Stimulated activated CD4-positive, alpha-beta T cell treated with anti-CD3 and anti-CD28 coated beads, Interleukin-12 subunit alpha, Interleukin-12 subunit beta, amount 100 ng/mL, for 4 hours (primary cell): ENCODE measurements at places on chromosomes 12 and 14.

DNA sequence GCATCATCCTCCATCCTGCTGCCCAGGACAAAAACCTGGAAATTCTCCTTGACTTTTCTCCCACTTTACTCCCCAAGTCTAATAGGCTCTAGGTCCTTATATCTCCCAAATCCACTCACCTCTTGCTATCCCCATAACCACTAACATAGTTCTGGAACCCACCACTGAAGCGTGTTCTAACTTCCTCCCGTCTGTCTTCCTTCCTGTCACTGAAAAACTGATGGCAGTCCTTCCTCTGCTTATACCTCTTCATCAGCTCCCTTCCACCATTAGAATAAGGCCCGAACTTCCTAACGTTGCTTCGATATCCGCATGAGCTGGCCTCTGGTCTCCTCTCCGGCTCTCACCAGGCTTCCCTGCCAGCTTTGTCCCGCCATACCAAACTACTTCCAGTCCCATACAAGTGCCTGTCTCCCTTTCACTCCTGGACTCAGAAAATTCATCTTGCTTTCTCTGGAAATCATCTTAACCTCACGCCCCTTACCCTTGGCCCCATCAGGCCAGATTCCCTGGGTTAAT, 63.0 kb upstream of the BCL2L14 start:
- peak; percentile 13 for DNase-seq

DNA sequence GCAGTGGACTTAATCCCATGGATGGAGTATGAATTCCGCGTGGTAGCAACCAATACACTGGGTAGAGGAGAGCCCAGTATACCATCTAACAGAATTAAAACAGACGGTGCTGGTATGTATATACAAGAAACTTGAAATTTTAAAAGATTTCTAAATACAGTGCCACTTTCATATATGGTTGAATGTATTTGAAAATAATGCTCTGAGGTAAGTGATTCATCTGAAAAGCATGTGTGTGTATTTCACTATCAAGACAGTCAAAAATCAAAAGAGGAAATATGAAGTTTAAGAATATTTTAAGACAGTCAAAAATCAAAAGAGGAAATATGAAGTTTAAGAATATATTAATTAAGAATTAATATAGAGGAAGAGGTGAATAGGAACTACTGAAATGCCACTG, 195.0 kb upstream of the PDZRN4 start:
- DNase-seq: no peak

GRCh38 chr12:57456737-57457490, 1.8 kb downstream of the INHBE start:
- no peak for DNase-seq

DNA sequence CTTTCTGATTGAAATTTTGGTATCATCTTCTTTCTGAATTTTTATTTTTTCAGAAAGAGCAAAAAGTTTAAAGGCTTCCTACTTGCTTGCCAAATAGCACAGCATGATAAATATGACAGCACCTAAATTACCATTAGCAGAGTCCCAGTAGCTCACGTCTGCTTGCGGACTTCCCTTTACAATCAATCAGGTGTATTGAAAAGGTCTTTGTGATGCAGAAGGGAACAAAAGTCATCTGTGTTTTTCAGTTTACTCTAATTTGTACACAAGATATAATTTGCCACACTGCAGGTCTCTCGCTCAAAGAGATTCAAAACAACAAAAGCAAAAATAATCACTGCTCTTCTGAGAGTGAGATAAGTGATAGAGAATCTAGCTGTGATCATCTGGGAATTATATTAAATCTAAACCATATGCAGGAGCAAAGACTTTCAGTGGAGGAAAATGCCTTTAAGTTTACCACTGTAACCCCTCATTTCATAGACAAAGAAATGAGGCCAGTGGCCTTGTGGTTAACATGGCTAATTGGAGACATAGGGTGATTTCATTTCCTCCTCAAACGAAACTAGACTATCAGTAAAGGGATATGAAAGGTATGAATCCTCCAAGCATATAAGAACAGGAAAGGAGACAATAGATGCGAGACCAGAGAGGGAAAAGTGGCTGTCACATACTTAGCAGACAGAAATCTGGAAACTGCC, 240.8 kb upstream of the TMPO start:
- no peak for DNase-seq

- no peak for DNase-seq
These were observed 166.7 kb downstream of the KCNA5 start for GRCh38 chr12:5210179-5210922.

- DNase-seq: no peak
These were observed 50.1 kb upstream of the LTA4H start for GRCh38 chr12:96085475-96085874.

GRCh38 chr12:53197011-53197640, 9.9 kb downstream of the ITGB7 start:
- no peak for DNase-seq

GRCh38 chr14:31137214-31137889, 70.2 kb downstream of the HECTD1 start:
- no peak for DNase-seq

DNA sequence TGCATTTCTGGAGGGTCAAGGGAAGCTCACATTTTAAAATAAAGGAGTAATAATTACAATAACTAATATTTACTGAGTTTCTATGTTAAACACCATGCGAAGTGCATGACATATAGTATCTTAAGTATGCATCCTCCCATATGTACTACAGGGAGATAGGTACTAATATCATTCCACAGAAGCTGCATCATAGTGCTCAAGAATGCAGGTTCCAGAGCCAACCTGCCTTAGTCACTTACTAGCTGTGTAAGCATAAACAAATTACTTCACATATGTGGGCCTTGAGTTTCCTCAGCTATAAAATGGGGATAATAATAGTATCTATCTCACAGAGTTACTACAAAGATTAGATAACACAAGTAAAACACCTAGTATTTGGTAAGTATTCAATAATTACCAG, 18.3 kb downstream of the ARMH4 start:
- DNase-seq: no peak

DNA sequence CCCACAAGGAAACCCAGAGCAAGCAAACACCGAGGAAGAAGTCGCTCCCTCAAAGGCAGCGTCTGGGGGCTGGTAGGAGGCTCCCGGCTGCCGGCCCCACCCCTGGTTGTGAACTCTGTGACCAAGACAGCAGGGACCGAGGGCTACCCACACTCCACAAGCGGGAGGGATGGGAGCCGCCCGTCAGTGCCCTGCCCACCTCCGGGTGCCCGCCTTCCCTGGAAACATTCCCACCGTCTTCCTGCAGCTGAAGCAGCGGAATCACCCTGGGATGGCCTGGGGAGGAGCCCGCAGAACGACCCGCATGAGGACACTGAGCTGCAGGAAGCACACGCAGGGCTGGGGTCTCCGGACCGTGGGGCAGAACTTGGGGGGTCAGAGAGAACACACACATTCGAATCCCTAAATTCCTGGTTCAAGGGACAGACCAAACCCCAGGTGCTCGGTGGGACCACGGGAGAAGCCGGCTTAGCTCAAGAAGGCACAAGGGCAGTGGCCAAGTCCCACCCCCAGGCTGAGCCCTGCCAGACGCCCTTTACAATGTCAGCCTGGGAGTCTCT, 33.5 kb upstream of the C14orf180 start:
- no peak for DNase-seq

- DNase-seq: no peak
These were observed 43.7 kb downstream of the PPP1R13B start for GRCh38 chr14:103803661-103804060.

- no peak for DNase-seq
These were observed 69.9 kb downstream of the RASSF3 start for GRCh38 chr12:64680235-64680634.

DNA sequence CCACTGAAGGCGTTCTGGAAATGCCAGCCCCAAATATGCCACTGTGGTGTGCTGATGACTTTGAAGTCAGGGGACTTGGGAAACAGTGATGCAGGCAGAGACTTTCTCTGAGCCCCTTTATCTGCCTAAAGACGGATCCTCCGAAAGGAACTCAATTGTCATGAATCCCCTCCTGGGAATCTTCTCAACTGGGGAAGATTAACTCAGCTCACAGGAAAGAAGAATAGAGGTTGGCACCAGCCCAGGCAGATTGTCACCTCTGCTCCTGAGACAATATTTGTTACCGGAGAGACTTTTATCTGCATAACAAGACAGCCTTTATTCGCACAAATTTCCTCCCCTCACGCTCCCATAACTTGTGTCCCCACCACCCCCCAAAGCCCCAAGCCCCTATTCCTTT, 414.4 kb downstream of the FUT8 start:
- DNase-seq: no peak

GRCh38 chr14:53748691-53749090, 207.9 kb downstream of the BMP4 start:
- DNase-seq: no peak

GRCh38 chr14:100605706-100606686, 18.8 kb upstream of the BEGAIN start:
- no peak for DNase-seq

GRCh38 chr12:128381541-128381940, 114.6 kb downstream of the TMEM132C start:
- DNase-seq: no peak

DNA sequence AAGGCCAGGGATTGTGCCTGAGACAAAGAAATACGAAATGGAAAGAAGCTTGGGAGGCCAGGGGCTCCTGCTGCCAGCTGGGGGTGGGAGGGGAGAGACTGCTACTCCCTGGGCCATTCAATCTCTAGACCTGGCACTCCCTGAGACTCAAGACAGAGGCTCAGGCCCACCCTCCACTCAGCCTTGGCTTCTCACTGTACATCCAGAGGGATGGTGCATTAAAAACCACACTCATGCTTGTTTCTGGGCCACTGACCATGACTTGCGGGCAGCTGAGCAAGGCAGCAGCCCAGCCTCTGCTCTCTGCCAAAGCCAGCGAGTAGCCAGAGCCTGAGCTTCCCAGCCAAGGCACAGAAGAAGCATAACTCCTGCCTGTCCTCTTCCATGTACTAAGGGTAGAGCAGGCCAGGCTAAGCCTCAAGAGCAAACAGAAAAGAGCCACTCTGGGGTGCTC, 41.5 kb downstream of the PITPNM2 start:
- DNase-seq: no peak

DNA sequence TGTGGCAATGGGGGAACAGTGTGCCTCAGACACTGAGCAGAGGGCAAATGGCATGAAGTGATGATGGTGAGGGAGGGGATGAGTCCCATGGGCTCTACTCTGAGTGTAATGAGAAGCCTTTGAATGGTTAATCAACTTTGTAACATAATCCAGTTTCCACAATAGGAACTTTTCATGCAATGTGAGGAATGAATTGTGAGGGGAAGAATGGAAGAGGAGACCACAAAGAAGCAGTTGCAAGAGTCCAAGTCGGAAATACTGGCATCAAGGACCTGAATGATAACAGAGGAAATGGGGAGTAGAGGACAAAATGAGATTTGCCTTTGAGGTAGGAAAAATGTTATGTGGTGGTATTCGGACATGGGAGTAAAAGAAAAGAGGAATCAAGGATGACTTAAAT, 476.9 kb upstream of the PRICKLE1 start:
- no peak for DNase-seq

- DNase-seq: no peak
These were observed 11.7 kb upstream of the SERPINA11 start for GRCh38 chr14:94464290-94464689.

- no peak for DNase-seq
These were observed 149.3 kb downstream of the ESRRB start for GRCh38 chr14:76525106-76525821.

DNA sequence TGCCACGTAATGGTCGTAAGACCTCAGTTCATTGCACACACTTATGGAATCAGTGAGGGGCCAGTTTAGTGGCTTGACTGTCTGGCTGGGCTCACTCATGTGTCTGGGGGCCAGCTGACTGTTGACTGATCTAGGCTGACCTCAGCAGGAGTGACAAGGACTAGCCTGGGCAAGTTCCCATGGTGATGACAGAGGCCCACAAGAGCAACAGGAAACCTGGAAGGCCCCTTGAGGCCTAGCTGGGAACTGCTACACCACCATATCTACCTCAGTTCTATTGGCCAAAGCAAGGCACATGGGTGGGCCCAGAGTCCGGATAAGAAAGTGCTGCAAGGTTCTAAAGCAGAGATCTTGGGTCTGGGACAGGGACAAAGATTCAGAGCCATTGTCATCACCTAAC, 21.3 kb upstream of the RFLNA start:
- no peak for DNase-seq

GRCh38 chr14:50475460-50475859, 56.9 kb downstream of the MAP4K5 start:
- no peak for DNase-seq

GRCh38 chr12:56021889-56022497, 1.1 kb downstream of the IKZF4 start:
- DNase-seq: no peak

GRCh38 chr12:5318874-5319273, 113.0 kb upstream of the NTF3 start:
- DNase-seq: no peak

GRCh38 chr14:76872796-76873432, 46.7 kb downstream of the LRRC74A start:
- peak; percentile 57 for DNase-seq

DNA sequence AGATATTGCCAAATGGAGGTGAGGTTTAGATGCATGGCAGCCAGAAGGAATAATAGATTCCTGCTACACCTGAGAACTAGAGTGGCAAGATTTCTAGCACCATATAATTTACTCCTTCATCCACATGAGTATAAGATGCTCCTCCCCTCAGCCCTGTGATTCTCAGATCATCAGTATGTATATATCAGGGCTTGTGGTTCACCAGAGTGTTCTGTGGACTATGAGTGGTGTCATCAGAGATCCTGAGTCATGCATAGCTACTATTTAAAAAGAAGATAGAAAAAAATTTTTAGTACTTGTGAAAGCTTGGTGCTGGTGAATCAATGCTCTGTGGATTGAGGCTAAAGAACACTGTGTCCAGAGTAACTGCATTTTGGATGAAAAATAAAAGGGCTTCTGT, 285.9 kb downstream of the BMP4 start:
- DNase-seq: no peak

- DNase-seq: no peak
These were observed 3.8 kb downstream of the ERP27 start for GRCh38 chr12:14934511-14934910.

GRCh38 chr12:40907115-40907527, 214.9 kb downstream of the CNTN1 start:
- DNase-seq: no peak

- no peak for DNase-seq
These were observed 93.7 kb upstream of the FUT8 start for GRCh38 chr14:65318636-65319506.

GRCh38 chr12:94320109-94320508, 139.6 kb downstream of the CEP83 start:
- no peak for DNase-seq

DNA sequence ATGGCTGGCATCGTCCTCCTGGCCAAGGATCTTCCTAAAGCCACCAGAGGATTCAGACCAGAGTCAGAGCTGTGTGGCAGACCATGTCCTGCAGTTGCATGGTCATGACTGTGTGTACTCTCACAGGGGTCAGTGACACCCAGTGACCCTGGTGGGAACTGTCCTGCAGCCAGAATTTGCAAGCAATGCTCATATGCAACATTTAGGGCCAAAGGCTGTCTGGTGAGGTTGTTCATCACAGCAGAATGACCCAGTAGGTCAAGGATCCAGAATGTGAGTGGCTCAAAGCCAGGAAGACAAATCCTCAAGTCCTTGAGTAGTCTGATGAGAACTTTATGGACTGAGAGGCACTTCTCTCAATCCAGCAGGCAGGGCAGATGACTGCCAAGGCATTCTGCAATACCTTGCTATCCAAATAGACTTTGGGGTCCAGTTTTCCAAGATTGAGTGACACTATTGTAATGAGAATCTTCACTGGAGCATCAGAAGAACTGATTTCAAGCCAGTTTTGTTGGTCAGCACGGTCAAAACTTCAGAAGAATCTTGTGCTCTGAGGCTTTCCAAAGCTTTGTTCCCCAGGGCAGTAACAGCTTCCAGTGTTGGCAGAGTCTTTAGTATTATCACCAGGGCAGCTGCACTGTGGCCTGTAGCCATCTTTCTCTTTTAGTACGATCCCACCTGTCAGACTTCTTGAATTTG, 122.0 kb downstream of the PTCSC3 start:
- no peak for DNase-seq
